ENCODE measurements at places on chromosomes 13 and 19.

- no peak for DNase-seq
Observed at GRCh38 chr13:97502181-97502580, 68.2 kb downstream of the RAP2A start.

- DNase-seq = no peak
Observed at GRCh38 chr19:50550594-50550966, 17.7 kb downstream of the LRRC4B start.

- no peak for DNase-seq
Observed at GRCh38 chr13:43732726-43733125, 54.0 kb downstream of the ENOX1 start.

DNA sequence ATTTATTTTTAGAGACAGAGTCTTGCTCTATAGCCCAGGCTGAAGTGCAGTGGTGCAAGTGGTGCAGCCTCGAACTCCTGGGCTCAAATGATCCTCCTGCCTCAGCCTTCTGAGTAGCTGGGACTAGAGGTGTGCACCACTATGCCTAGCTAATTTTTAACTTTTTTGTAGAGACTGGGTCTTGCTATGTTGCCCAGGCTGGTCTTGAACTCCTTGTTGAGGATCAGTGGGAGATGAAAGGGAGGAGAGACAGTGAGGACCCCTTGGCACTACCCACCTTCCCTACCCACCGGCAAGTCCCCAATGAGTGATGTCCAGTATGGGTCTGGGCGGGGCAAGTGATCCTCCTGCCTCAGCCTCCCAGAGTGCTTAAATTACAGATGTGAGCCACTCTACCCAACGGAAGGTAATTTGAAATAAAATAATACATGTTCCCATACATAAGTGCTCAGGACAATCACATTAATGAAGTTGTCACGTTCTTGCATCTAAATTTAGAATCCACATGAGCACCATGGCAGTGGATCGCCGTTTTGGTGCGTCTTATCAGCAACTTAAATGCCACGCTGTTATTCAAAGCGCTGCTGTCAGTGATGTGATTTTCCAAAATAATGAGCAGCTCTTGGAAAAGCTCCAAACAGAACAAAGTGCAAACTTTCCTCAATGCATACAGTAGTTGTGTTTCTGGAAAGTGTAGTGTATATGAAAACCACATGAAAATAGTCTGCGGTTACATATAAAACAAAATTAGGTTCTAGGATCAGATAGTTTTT is 5.9 kb upstream of the ARL11 start:
- DNase-seq = no peak

GRCh38 chr13:64688893-64689677 is 2541.1 kb downstream of the PCDH9 start:
- DNase-seq = no peak

DNA sequence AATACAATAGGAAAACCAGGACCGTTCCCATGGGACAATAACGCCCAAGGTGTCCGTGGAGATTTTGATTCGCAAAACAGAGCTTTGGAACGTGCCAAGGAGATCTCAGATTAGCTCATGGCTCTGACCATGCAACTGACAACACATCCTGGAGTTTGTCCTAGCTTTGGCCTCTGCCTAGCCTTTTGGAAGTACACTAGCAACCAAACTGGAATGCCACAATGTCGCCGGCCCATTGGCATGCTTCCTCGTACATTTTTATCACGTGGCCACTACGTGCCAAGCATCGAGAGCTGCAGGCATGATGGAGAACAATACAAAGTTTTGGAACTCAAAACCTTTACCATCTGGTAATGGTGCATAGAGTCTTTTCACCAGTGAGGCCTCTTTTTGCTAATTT is 256.5 kb downstream of the DCLK1 start:
- DNase-seq = no peak

DNA sequence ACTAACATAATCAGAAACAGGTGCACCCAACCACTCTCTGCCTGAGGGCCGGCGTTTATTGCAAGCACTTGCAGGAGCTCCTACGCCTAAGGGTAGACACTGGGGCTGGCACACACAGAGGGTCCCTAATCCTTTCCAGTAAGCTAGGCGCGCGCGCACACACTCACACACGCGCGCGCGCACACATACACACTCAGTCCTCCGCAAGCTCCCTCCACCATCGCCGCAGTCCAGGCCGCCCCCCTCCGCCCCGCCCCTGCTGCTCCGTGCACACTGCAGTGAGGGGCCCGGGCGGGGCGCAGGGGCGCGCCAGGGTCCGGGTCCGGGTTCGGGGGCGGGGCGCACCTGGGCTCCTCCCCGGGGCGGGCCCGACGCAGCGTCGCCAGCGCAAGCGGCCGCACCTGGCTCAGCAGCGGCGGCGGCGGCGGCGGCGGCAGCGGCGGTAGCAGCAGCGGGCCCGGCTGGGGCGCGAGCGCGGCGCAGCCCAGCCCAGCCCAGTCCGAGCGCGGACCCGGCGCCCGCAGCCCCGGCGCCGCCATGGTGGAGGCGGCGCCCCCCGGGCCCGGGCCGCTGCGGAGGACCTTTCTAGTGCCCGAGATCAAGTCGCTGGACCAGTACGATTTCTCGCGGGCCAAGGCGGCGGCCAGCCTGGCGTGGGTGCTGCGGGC is at the start of gene CAMSAP3:
CAMSAP3 (plus strand) TSS at position 398 of the 668 bp plus-strand sequence; CDS start at position 538, 140 bp downstream.
- DNase-seq = peak; percentile 84

Measured in NCI-H1105 (cell line).